ENCODE measurements at places on chromosomes 12 and 14. TPM values are rescaled to one million over a fixed set of nuclear protein-coding genes. Genes with fewer than 3 reads are reported as not detected.
A peak's percentile ranks its signal among the peaks of the same experiment; 100 is the strongest.

- DNase-seq: no peak
These were observed 20.6 kb downstream of the OR6S1 start for GRCh38 chr14:20620798-20621478.

DNA sequence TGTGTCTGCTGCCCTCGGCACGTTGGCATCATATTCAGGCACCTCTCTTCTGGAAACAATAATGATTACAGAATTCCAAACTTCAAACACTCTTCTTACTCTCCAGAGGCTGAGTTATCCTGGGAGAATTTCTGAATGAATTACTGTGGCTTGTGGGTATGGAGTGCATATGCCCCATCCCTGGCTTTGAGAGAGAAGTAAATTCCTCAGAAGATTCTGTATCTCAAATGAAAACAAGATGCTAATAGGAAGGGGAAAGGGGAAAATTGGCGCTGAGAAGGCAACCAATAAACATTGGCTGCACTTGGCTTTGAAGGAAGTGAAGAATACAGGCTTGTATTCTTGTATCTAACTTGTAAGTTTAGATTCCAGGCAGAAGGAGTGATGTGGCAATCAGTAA lies 132.0 kb upstream of the NOVA1 start:
- DNase-seq: no peak

GRCh38 chr14:101732118-101732517 lies 29.4 kb upstream of the PPP2R5C start:
- DNase-seq: no peak

IL31 gene
- not detected for total RNA-seq

SLC17A8 gene
- total RNA-seq: not detected

- peak; percentile 17 for DNase-seq
These were observed 5.5 kb upstream of the DIO2 start for GRCh38 chr14:80216818-80217217.

DNA sequence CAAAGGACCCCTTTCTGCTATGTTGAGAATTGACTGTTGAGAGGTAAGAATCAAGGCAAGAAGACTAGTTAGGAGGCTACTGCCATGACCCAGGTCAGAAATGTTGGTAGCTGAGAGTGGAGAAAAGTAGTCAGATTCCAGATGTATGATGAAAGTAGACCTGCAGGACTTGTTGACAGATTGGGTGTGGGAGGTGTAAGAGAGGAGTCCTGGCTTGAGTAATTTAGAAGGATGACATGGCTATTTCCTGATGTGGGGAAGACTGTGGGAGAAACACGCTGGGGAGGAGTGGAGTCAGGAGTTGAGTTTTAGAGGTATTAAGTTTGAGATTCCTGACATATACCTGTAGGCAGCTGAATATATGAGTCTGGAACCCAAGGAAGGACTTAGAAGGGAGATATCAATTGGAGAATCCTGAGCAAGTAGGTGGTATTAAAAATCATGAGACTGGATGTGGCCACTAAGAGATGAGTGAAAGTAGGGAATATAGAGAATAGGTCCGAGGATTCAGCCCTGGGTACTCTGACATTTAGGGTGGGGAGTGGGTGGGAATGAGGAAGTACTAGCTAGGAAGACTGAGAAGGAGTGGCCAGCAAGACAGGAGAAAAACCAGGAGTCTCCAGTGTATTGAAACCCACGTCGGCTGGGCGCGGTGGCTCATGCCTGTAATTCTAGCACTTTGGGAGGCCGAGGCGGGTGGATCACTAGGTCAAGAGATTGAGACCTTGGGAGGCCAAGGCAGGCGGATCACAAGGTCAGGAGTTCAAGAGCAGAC lies 12.6 kb upstream of the DDX47 start:
- peak; percentile 74 for DNase-seq

DNA sequence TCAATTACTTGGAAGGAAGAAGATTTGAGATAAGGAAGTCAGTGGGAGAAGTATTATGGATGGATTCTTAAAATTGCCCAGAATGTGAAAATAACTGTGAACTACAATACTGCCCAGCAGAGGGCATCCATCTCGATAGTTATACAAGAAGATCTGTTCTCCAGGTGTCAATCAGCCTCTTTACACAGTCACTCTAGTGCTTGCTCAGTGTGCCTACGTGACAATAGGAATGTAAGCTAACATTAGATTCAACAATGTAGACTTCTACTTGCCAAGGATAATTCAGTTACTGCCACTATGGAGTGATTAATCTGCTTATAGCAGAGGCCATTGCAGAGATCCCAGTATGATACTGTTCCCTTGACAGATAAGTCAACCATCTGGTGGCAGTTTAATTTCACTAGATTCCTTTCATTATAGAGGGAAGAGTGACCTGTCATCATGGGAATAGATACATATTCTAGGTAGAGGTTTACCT lies 10.6 kb upstream of the MAP4K5 start:
- peak; percentile 61 for DNase-seq

DNA sequence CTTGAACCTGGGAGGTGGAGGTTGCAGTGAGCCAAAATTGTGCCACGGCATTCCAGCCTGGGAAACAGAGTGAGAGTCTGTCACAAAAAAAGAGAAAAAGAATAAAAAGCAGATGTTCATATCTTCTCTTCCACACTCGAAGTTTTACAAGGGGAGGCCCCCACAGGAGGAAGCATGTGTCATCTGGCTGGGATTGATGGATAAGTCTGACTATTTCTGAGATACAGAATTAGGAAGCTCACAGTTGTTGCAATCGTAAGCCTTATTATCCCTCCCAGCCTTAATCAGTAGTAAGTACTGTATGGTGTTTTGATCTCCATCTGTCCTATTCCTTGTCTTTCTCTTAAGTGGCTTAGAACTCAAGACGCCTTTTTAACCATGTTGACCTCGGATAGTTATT lies 31.9 kb upstream of the RASSF8 start:
- no peak for DNase-seq

- DNase-seq: no peak
These were observed 79.7 kb downstream of the KSR2 start for GRCh38 chr12:117889098-117889497.

DNA sequence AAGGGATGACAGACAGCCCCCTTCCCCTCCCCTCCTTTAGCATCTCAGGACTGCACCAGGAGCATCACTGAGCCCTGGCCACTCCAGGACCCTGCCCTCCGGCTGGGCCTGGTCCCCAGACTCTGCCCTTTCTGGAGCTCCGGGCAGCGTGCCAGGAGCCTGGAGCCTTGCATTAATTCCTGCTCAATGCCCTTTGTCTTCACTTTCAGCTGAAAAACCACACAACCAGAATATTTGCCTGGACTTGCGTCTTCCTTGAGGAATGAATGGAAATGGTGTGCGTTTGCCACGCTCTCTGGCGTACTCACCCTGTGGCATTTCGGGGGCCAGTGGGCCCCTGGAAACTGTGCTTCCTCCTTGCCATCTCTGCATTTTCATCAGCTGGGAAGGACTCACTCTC lies 8.5 kb upstream of the RFLNA start:
- DNase-seq: no peak

GPD1 gene
- 0.18 TPM for total RNA-seq

GRCh38 chr12:102021540-102022246 lies 40.1 kb downstream of the WASHC3 start:
- DNase-seq: no peak

MYH6 gene
- not detected for total RNA-seq

Data from IMR-90 (cell line).